ENCODE measurements at places on chromosomes 2 and 18. TPM values are rescaled to one million over a fixed set of nuclear protein-coding genes. Genes with fewer than 3 reads are reported as not detected.

The COPS8 gene
- 30.6 TPM for polyA plus RNA-seq

The CYP1B1 gene
- 26.4 TPM for polyA plus RNA-seq

The SERPINB4 gene
- polyA plus RNA-seq = not detected

The THSD7B gene
- not detected for polyA plus RNA-seq

The FAM117B gene
- 4.8 TPM for polyA plus RNA-seq

- H3K4me1 ChIP-seq = peaks cover 4% of the 10 kb centered on the region
- H3K27ac ChIP-seq = no peak overlapping the region
- peaks cover 40% of the 10 kb centered on the region for H3K27me3 ChIP-seq
- H3K4me3 ChIP-seq = no peak overlapping the region
- H3K36me3 ChIP-seq = no peaks in the 10 kb centered on the region
These were observed 21.2 kb downstream of the GPC1 start for GRCh38 chr2:240456447-240457222.

DNA sequence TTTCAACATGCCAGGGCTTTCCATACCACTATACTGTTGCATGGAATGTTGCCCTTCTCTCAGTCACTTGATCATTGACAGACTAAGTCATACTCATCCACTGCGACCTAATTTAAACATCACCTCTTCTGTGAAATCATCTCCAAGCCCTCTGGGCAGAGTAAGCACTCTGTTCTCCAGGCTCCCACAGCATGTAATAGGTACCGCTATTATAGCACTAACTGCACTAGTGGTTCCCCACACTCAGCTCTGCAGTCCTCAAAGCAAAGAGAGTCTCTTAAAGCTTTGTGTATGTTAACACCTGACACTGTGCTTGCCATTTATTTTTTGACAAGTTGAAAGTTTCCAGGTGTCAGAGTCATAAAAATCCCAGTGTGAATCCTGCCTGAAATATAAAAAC lies 947.2 kb downstream of the ERBB4 start:
- H3K27me3 ChIP-seq = no peaks in the 10 kb centered on the region
- no peak overlapping the region for H3K27ac ChIP-seq
- no peaks in the 10 kb centered on the region for H3K36me3 ChIP-seq
- no peaks in the 10 kb centered on the region for H3K4me1 ChIP-seq

- H3K4me3 ChIP-seq = no peak overlapping the region
- H3K27me3 ChIP-seq = no peaks in the 10 kb centered on the region
- H3K27ac ChIP-seq = peak overlapping the region; percentile 84
- no peaks in the 10 kb centered on the region for H3K4me1 ChIP-seq
- DNase-seq = peak; percentile 94
These were observed 32.1 kb upstream of the SP3 start for GRCh38 chr2:173997269-173997668.

DNA sequence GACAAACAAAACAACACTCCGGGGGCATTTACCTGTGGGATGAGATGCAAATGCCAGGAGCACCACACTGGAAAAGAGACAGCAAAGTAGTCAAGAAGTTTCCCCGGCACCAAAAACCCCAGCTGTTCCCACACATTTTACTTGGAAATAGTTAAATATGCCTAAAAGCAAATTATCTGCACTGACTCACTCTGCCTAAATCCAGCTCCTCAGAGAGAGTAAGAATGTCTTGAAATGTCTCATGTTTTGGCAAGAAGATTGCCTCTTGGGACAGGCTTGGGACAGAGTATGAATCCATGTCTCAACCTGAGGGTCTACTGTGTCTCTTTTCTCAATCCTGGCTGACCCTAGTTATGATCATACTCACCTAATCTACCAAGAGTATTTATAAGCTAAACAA lies 87.5 kb upstream of the RIOK3 start:
- H3K27me3 ChIP-seq = no peaks in the 10 kb centered on the region
- H3K4me3 ChIP-seq = no peak overlapping the region
- H3K27ac ChIP-seq = no peak overlapping the region

DNA sequence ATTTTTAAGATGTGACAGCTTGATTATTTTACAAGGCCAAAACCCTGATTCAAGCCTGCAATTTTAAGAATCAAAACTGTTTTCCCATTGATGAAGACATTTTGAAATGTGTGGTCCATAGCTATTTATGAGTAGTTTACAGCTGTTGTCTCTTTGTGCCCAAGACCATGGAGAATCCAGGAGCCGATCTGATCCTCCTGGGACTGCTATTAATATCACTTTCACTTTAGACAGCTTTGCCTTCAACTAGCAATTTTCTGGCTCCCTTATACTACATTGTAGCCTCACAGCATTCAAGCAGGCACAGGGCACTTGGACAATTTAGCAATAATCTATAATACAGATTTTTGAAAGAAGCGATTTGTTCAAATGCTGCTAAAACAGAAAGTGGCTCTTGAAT lies 172.9 kb downstream of the SLC8A1 start:
- no peak overlapping the region for H3K4me3 ChIP-seq
- DNase-seq = no peak
- no peaks in the 10 kb centered on the region for H3K36me3 ChIP-seq
- H3K27ac ChIP-seq = peak overlapping the region; percentile 23
- H3K4me1 ChIP-seq = no peaks in the 10 kb centered on the region
- no peaks in the 10 kb centered on the region for H3K27me3 ChIP-seq

- no peaks in the 10 kb centered on the region for H3K4me1 ChIP-seq
- H3K27ac ChIP-seq = no peak overlapping the region
- H3K27me3 ChIP-seq = no peaks in the 10 kb centered on the region
- DNase-seq = no peak
These were observed 168.2 kb downstream of the DPP10 start for GRCh38 chr2:114610677-114611076.

- no peaks in the 10 kb centered on the region for H3K4me1 ChIP-seq
- no peak for DNase-seq
- H3K27ac ChIP-seq = no peak overlapping the region
- no peak overlapping the region for H3K4me3 ChIP-seq
- no peaks in the 10 kb centered on the region for H3K27me3 ChIP-seq
These were observed 22.2 kb downstream of the ATAD2B start for GRCh38 chr2:23904692-23905091.

- peaks cover 4% of the 10 kb centered on the region for H3K4me1 ChIP-seq
- DNase-seq = no peak
- H3K27me3 ChIP-seq = no peaks in the 10 kb centered on the region
- H3K27ac ChIP-seq = no peak overlapping the region
- no peak overlapping the region for H3K4me3 ChIP-seq
These were observed 41.4 kb upstream of the RNU4ATAC start for GRCh38 chr2:121489284-121489683.

GRCh38 chr2:96923810-96924774 lies 54.2 kb upstream of the SEMA4C start:
- H3K27ac ChIP-seq = no peak overlapping the region
- DNase-seq = no peak
- H3K27me3 ChIP-seq = peaks cover 6% of the 10 kb centered on the region
- no peak overlapping the region for H3K4me3 ChIP-seq
- H3K36me3 ChIP-seq = no peaks in the 10 kb centered on the region

GRCh38 chr2:3581367-3582262 lies 6.6 kb downstream of the RPS7 start:
- no peaks in the 10 kb centered on the region for H3K27me3 ChIP-seq
- no peak for DNase-seq
- peaks cover 98% of the 10 kb centered on the region for H3K36me3 ChIP-seq

- no peak overlapping the region for H3K27ac ChIP-seq
- H3K27me3 ChIP-seq = peaks cover 67% of the 10 kb centered on the region
- H3K4me3 ChIP-seq = no peak overlapping the region
- no peak for DNase-seq
- peaks cover 36% of the 10 kb centered on the region for H3K4me1 ChIP-seq
These were observed 3.1 kb upstream of the GMPPA start for GRCh38 chr2:219495531-219496122.

- no peak for DNase-seq
- no peaks in the 10 kb centered on the region for H3K36me3 ChIP-seq
- no peak overlapping the region for H3K4me3 ChIP-seq
- H3K4me1 ChIP-seq = peaks cover 24% of the 10 kb centered on the region
- H3K27me3 ChIP-seq = no peaks in the 10 kb centered on the region
These were observed 6.1 kb upstream of the TBC1D8 start for GRCh38 chr2:101157272-101157671.

- no peak overlapping the region for H3K27ac ChIP-seq
- H3K4me3 ChIP-seq = no peak overlapping the region
- DNase-seq = no peak
- peaks cover 99% of the 10 kb centered on the region for H3K36me3 ChIP-seq
These were observed 92.0 kb downstream of the ZNF236 start for GRCh38 chr18:76914314-76914713.

DNA sequence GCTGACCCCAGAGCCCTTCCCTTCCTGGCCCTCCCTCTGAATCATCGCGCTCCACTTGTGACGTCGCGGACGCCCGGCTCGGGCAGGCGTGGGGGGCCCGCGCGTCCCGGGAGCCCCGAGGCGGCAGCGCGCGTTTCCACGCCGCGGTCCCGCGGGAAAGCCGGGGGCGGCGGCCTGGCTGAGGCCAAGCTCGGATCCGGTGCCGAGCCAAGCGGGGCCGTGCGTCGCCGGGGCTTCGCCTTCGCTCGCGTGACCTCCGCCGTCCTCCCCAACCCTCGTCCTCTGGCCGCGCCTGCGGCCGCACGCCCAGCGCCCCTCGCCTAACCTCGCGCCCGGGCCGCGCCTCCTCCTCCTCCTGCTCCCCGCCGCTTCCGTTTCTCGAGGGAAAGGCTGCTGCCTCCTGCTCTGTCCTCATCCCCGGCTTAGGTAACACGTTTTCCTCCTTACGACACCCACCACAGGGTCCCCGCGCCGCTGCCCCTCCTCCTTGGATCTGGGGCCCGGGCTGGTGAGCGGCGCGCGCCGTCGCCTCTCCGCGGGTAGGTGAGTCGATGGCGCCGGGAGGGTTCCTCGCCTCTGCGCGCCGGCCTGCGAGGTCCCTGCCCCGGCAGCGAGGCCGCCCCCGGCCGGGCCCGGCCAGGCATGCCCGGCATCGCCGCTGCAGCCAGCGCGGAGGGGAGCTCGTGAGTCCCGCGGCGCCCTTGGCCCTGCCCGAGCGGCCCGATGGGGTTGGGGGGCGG lies at the start of gene INPP1:
Gene INPP1, plus strand, starts transcription at position 54 of the 740 bp plus-strand sequence. CDS start 16,514 bp downstream, outside the sequence.
- peak within 1 kb of the TSS; percentile 91 for H3K27ac ChIP-seq
- peaks cover 7% of the 10 kb centered on the region for H3K4me1 ChIP-seq
- H3K27me3 ChIP-seq = no peaks in the 10 kb centered on the region
- DNase-seq = peak; percentile 92
- no peaks in the 10 kb centered on the region for H3K36me3 ChIP-seq

Data from spleen (tissue), 13 donors.